Stimulated activated CD4-positive, alpha-beta T cell treated with anti-CD3 and anti-CD28 coated beads, Interleukin-1b, Interleukin-23, amount 100 ng/mL, for 24 hours (primary cell): ENCODE measurements at places on chromosomes 1 and 21.

DNA sequence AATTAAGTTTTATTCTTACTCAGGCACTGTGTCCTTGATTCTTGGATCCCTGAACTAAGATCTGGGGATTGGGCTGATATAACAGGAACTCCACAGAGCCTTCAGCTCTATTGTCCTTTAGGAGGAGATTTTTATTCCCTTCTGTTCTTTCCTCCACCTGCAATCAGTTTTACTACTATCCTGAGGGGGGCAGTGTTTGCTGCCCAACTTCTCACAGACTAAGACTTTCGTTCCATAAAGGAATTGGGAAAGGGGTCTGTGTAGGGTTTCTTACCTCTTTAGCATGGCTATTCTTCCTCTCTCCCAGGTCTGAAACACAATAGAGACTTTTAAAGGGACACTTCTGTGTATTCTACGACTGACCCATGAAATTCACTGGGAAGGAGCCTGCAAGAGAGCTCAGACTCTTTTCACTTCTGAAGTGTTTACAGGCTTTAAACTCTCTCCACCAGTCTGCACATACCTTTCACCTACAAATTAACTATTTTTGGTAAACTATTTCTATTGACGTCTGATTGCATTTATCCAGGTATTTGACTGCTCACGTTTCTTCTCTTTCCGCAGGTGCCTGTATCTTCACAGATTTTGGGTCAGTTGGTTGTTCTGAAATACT, 103.3 kb upstream of the DEPDC1 start:
- no peak for DNase-seq

DNA sequence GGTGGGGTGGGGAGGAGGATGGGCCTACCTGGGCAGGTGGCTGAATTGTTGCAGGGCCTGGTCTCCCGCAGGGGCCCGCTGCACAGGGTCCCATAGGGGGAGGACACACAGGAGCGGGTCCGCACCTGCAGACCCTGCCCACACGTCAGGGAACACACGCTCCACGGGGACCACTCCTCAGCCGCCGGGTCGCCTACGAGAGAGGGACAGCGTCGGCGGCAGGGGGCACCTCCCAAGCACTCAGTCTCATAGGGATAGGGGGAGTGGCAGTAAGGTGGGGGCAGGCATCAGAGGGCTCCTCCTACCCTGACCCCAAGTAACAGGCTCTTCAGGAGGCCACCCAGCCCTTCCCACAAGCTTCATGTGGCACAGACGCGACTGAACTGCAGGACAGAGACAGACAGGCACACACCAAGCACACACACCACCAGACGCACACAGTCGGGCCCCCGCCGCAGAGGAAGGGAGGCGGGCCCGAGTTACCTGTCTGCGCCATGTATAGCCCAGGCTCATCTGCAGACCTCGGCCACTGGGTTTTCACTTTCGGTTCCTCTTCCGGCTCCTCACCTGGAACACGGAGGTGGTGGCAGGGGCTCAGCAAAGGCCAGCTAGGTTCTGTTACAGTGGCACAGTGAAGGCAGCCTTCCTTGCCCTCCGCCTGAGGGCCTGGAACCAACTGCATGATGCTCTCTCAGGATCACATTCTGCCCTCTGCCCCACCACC, 19.8 kb downstream of the ADGRB2 start:
- no peak for DNase-seq

DNA sequence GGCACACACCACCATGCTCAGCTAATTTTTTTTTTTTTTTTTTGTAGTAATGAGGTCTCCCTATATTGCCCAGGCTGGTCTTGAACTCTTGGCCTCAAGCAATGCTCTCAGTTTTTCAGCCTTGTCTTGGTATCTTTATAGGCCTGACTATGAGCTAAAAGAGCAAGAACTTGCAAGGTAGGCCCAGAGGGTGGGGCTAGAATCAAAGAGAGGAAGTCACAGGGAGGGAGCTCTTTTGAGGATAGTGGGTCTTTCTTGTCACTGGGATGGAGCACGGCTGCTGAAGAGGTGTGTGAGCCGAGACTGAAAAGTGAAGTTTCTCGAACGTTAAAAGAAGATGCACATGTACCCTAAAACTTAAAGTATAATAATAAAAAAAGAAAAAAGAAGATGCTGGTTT, 260.0 kb upstream of the BEND5 start:
- DNase-seq: no peak

DNA sequence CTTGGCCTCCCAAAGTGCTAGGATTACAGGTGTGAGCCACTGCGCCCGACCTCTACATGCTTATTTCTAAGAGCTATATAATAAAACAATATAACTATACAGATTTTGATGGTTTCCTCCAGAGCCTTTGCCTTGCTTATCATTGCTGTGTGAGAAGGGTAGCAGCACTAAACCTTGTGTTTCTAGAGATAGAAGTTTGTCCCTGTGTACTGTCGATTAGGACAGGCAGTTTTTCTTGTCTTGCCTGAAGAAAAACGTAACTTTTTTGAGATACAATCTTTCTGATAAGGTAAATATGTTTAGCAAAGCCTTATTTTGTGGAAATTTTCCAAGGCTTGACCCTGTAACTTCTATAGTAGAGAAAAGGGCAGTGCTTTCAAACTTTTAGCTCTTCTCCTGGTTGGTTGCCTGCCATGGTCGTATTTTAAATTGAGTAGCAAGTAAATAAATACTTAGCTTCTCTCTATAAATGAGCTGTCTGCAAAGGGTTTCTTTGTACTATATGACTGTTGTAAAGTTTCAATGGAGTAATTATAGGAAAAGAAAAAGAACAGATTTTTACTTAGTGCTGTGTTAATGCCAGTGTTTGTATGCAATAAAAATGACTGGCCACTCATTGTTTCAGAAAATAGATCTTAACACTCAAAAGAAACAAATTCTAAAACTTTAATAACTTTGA, 86.4 kb upstream of the CACYBP start:
- DNase-seq: no peak

- no peak for DNase-seq
Observed at GRCh38 chr1:3166206-3166918, 97.4 kb downstream of the PRDM16 start.

- DNase-seq: no peak
Observed at GRCh38 chr1:115771847-115772457, 3.4 kb upstream of the CASQ2 start.

- DNase-seq: no peak
Observed at GRCh38 chr1:41041614-41042270, 20.2 kb upstream of the SLFNL1 start.

DNA sequence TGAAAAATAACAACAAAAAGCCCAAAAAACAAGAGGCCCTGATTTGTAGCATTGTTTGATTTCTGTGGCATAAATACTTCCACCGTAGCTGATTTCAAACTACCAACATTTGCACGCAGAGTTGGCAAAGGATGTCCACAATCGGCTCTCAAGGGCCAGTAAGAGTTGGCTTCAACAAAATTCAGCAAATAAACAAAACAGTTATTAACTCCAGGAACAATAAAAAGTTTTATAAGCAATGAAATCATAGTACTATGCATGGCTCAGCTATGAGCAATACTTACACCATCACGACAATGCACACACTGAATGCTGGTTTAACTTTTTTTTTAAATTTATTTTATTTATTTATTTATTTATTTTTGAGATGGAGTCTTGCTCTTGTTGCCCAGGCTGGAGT, 8.7 kb upstream of the COX20 start:
- no peak for DNase-seq

GRCh38 chr1:240495601-240496000, 116.4 kb downstream of the GREM2 start:
- no peak for DNase-seq

DNA sequence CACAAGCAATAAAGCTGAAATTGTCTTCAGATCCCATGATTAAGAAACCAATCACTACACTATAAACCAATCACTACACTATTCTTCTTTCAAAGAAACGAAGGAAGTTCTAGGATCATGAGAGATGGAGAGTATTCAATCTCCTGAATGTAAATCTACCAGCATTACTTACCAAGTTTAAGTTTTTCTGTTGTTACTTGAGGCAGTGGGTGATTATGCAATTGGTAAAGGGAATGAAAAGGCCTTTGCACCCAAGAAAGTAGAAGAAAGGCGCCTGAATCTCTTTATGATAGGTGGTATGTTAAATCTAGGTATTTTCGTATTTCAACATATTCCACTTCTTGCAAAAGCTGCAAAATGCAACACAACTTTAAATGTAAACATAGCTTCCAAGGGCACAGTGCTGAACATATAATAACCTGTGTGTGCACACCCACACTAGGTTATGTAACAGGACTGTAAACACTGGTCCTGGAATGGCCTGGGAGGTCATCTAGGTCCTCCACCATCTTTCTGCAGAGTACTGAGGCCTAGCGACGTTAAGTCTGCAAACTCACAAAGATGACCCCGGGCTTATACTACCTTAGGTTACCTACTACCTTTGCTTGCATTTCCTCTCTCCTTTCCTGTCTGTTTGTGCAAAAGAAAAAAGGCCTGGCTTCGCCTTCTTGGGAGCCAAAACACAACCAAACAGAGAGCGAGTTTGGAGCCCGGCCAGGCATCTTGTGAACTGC, 1.1 kb upstream of the UAP1 start:
- DNase-seq: no peak

- no peak for DNase-seq
Observed at GRCh38 chr1:19866758-19867157, 15.4 kb upstream of the OTUD3 start.

- DNase-seq: no peak
Observed at GRCh38 chr1:161357073-161357472, 10.6 kb downstream of the CFAP126 start.

DNA sequence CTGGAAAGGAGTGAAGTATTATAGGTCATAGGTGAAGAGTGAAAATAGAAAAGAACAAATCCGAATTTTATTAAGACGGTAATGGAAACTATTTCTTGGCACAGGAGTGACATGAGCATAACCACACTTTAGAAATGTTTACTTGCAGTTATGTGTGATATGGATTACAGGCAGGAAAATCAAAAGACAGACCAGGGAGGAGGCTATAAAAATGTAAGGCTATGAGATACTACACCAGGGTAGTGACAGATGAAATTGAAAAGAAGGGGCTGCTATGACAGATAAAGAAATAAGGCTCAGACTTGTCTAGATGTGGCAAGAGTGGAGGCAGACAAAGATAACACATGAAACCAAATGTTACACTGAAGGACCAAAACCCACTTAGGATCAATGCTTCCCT, 31.7 kb downstream of the GPATCH2 start:
- no peak for DNase-seq

DNA sequence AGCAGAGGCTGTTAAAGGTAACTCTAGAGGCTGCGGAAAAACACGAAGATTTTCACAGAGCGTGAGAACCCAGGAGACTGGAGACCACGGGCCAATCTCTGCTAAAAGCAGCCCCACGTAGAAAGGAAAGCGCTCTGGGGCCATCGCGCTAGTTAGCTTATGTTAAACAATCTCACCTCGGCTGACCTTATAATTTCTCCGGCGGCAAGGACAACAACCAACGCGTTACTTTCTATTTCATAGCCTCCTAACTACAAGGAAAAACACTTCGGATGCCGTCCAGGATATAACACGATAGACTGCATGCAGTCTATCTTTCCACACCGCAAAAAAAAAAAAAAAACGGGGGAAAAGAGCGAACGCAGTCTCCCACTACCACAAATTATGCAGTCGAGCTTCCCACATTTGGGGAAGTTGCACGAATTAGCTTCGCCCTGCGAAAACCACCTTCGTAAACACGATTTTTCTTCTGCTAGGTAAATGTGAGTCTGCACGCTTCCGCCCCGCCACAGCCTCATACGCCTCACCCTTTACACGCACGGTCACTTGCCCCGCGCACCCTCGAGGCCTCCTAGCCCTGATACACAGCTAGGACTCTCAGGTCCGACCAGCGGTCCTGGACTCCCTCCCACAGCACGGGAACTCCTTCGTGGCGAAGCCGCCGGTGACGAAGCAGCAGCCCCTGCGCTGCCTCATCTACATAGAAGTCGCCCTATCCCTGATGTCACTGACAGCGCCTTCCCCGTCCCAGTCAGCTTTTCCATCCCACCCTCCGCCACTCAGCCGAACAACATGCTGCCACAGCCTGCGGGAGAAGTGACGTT, 87.8 kb downstream of the PRKAB2 start:
- peak; percentile 65 for DNase-seq
